ENCODE measurements at places on chromosomes 12 and 14.

DNA sequence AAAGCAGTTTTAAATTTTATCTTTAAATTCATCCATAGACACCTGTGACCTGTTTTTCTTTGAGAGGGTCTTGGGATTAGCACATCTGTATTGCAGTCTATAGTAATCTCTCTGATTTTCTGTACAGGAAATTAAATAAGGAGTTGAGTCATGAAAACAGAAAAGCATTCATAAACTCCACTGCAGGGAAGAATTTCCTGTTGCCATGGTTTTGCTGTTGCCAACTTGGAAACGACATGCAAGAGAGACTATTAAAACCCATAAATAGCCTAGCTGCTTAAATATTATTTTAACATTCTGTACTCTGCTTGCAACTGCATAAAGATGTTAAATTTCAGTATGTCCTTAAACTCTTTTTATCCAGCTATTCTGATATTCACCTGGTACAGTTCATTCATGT, 281.0 kb upstream of the RGS6 start:
- no peak for DNase-seq

- peak; percentile 23 for DNase-seq
These were observed 903 bp upstream of the NT5DC3 start for GRCh38 chr12:103841690-103842584.

DNA sequence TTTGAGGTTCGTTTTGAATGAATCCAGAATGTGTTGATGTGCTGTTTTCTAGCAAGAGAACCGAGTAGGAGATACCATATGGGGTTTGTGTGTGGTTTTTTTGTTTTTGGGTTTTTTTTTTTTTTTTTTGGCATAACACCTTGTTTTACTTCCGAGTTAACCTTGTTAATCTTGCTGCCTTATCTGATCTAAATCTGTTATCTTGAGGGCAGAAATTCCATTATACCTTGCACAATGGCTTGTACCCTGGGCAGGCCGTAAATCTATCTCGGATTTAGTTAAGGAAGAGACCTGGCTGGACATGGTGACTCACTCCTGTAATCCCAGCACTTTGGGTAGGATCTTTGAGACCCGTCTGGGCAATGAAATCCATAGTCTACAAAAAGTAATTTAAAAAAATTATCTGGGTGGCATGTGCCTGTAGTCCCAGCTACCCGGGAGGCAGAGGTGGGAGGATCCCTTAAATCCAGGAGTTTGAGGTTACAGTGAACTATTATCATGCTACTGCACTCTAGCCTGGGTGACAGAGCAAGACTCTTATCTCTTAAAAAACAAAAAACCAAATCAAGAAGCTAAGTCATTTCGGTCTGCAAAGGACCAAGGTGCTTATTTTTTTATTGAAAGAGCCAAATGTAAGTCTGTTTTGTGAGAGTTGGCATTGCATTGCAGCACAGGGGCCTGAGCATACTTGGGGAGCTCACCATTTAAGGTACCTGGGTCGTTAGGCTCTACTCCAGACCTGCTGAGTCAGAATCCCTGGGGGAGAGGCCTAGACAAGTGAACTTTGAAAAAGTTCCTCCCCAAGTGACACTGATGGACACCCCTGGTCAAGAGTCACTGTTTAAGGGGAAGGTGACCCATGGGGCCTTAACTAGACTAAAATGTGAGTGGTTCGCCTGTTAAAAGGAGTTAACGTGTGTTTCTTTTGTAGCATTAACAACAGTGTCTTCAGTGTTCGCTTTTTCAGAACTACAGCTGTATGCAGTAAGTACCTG, 6.7 kb downstream of the DLST start:
- DNase-seq = peak; percentile 15

- DNase-seq = no peak
These were observed 10.5 kb downstream of the TTC8 start for GRCh38 chr14:88834883-88835431.

DNA sequence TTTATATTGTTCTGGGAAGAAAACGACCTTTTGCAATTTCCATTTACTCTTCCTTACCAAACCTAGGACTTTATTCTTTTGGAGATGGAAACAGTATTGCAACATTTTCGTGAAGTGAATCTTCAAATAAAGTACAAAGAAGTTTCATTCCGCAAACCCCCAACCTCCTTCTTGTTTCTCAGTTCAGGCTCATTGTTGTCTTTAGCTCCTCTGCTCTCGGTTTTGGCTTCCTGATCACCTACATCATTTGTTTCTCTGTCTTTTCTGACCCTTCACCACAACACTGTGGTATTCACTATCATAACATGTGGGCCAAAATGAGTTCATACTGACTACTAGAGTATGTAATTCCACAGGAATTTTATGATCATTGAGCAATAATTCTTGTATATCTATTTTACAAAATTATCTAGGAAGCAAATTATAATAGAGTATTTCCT, 266.8 kb downstream of the ADAMTS20 start:
- DNase-seq = no peak

GRCh38 chr12:5568325-5568981, 136.5 kb downstream of the NTF3 start:
- no peak for DNase-seq

DNA sequence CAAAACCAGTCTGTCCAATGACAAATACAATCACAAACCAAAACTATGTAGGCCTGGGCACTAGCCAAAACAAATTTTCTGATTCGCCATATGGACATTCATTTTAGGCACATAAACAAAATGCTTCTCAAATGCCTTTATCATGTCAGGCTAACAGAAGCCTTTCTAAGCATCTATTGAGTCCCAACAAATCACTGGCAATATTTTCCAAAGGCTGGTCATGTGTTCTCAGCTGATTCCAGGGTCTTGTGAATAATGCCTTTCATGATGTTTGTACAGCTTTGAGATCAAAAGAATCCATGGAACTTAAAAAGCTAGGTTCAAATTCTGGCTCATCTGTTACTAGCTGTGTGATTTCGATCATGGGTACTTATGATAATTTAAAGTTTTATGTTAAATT, 16.1 kb downstream of the FSCB start:
- no peak for DNase-seq

- DNase-seq = no peak
These were observed 15.3 kb downstream of the SDS start for GRCh38 chr12:113388351-113388750.

DNA sequence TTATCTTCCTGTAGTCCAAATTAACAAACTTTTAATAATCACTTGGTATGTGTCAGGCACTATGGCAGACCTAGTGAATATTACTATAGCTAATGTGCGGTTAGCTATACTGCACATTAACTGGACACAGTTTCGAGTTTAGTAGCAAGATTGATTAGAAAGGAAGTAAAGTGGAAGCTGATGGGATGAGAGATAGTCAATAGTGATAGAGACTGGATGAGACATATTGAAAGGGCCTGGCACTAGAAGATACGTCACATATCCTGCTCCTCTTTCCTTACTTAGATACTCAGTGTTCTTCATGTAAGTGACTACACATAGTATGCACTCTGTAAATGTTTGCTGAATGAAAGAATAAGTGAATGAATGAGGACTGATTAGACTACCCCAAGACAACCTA, 5.5 kb downstream of the TBK1 start:
- DNase-seq = no peak

- DNase-seq = no peak
These were observed 2.4 kb downstream of the ATF7 start for GRCh38 chr12:53623548-53624385.

- DNase-seq = no peak
These were observed 352 bp downstream of the PHB2 start for GRCh38 chr12:6970096-6970527.

DNA sequence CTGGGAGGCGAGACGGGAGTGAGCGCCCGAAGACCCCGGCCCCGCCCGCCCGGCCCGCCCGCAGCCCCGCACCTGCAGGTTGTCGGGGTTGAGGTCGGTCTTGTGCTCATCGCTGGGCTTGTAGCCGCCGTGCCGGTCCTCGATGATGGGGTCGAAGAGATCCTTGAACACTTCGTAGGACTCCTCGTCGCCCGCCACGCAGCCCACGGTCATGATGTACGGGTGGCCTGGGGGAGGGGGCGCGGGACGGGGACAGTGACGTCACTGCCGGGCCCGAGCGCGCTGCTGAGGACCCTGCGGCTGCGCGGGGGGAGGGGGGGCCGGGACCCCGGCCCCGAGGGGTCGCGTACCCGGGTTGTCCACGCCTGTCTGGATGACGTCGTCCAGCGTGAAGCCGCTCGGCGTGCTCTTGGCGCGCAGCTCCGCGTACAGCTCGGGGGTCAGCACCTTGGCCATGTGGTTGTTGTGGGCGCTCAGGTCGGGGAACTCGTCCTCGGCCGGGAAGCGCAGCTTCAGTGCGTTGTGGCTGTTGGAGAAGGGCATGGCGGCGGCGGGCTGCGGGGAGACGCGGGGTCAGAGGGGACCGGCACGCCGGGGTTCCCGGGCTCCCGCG, 573 bp downstream of the CKB start:
- peak; percentile 22 for DNase-seq

- no peak for DNase-seq
These were observed 18.6 kb upstream of the EIF5 start for GRCh38 chr14:103315351-103315911.

- DNase-seq = no peak
These were observed 42.2 kb upstream of the FBXO33 start for GRCh38 chr14:39474416-39474911.

- no peak for DNase-seq
These were observed 35.9 kb upstream of the CLIP1 start for GRCh38 chr12:122458105-122459035.

Data from CD4-positive, alpha-beta T cell treated with Interleukin-10 for 1 hour (primary cell).